ENCODE measurements at places on chromosomes 7 and 10.

DNA sequence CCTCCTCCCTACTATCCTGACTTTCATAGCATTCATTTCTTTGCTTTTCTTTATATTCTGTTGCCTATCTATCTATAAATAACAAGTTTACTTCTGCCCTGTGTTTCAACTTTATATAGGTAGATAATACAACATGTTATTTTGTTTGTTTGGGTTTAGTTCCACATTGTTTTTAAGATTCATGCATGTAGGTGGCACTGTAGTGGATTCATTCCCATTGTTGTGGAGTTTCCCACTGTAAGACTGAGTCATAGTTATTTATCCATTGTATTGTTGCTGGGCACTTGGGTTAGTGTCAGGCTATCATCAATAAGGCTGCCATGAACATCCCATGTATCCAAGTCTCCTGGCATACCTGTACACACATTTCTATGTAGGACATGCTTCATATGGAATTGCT is 127.7 kb downstream of the ARHGAP22 start:
- no peak for DNase-seq

DNA sequence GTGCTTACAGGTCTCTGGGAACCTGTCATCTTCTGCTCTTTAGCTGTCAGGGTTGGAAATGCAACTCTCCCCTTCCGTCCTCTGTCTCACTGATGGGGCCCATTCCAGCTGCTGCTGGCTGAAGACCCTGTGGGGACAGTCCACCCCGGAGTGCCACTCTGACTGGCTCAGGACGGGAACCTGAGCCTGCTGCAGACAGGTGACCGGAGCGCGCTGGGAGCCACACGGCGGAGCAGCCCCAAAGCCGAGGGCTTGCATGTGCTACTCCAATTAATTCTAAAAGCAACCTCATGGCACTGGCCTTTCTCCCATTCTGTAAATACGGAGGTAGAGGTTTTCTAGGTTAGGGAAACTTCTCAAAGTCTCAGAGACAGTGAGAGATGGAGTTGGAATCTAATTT is 223.5 kb upstream of the PITRM1 start:
- no peak for DNase-seq

GRCh38 chr10:124939290-124939689 is 2.6 kb upstream of the ZRANB1 start:
- no peak for DNase-seq

DNA sequence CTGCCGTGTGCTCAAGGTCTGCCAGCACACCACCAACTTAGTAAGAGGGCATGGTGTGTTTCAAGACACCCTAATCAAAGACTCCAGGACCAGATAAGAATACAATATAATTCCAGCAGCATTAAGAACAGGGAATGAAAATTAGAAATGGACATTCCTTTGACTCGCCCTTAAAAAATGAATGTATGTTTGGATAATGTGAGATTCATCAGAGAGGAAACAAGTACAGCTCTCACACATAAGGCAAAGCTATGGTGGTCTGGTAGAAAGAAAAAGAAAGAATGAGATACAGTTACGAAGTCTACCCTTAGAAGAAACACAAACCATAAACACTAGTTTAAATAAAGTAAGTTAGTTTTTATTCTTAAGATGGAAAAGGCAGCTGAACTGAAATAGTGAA is 174.8 kb upstream of the ANK3 start:
- DNase-seq, result no peak

GRCh38 chr10:115514895-115515294 is 421.7 kb downstream of the ATRNL1 start:
- DNase-seq, result no peak

DNA sequence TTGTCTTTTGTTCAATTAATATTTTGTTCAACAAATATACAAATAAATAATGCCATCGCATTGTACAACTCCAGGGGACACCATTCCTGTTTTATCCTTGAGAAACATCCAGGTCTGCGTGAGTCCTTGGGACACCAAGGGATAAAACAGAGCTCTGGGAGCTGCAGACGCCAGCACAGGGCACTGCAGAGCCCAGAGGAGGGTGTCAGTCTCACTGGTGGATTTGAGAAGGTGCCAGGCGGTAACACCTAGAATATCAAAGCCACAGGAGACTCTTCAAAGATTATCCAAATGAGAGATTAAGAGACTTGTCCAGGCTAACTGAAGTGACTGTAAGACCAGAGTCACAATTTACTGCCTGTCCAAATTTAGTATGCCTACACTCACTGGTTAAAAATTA is 55.3 kb downstream of the TEX36 start:
- no peak for DNase-seq

- DNase-seq, result no peak
These were observed 131.8 kb upstream of the TRIM24 start for GRCh38 chr7:138328215-138328614.

DNA sequence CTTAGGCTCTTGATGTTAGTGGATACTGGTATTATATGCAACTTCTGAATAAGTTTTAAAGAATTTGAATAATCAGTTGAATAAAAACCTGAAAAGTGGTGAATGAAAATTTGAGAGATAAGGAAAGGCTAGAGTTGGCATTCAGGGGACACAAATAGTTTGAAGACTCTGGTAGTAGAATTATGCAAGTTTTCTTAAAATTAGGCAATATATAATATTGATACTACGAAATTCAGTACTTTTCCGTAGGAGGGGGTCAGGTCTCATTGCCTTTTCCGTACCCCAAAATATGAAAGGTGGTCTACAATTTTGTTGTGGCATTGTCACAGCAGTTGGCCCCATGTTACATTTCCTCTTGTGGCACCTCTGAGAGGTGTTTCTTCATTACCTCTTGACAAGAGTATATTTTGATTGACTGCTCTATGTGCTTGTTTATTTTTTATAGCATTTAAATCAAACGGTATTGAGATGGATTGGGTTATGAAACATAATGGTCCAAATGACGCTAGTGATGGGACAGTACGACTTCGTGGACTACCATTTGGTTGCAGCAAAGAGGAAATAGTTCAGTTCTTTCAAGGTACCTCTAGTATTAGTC is 4.1 kb upstream of the PBLD start:
- no peak for DNase-seq

DNA sequence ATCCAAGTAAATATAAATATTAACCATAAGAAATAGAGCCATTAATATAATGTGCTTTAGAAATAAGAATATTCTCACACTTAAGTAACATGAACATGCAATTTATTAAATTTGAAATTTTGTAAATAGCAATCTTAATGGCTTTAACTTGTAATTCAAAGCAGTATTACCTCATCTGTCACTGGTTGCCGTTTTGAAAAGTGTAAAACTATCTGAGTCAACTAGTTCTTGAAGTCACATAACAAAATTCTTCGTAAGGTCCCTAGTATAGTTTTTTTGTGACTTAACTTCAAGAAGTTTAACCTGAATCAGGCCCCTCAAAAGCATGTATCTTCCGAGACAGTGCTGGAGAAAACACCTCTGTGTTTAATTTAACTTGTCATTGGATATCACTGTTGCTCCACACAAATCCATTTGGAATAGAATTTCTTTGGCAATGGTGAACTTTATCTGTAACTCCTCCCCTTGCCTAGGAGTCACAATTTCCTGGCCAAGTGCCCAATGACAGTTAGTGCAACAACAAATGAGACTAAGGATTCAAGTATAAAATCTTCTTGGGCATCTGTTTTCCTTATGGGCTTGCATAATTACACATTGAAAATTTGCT is 47.1 kb downstream of the NT5C2 start:
- peak; percentile 59 for DNase-seq

GRCh38 chr7:28596245-28596935 is 184.1 kb downstream of the CREB5 start:
- DNase-seq, result peak; percentile 40

GRCh38 chr10:91864744-91865143 is 44.5 kb downstream of the FGFBP3 start:
- DNase-seq, result no peak

DNA sequence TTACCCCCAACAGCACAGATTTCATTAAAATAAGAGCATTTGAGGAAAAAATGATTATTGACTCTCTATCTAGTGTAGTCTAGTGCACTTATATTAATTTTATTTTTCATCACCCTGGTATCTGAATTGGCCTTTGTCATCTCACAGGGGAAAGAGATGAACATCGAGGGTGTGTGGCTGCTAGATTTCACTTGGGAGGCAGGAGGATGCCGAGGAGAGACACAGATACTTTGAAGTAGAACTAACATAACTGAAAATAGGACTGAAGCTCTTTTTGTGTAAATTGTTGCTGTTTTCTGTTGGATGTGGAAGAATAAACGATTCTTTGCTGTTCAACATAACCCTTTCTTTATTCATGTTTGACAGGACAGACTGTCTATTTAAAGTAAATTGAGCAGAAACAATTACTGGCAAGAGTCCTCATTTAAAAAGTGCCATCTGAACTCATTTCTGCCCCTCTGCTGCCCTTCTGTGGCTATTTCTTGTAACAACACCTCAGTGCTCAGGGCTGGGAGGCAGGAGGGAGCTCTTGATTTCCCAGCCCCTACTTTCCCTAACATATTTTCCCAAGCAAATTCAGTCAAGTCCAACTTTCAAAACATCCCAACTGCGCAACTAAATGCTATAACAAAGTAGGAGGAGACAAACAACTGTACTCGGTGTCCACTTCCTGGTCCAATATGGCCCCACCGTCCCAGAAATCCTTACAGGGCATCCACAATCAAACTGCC is 15.6 kb downstream of the LYZL1 start:
- peak; percentile 84 for DNase-seq

DNA sequence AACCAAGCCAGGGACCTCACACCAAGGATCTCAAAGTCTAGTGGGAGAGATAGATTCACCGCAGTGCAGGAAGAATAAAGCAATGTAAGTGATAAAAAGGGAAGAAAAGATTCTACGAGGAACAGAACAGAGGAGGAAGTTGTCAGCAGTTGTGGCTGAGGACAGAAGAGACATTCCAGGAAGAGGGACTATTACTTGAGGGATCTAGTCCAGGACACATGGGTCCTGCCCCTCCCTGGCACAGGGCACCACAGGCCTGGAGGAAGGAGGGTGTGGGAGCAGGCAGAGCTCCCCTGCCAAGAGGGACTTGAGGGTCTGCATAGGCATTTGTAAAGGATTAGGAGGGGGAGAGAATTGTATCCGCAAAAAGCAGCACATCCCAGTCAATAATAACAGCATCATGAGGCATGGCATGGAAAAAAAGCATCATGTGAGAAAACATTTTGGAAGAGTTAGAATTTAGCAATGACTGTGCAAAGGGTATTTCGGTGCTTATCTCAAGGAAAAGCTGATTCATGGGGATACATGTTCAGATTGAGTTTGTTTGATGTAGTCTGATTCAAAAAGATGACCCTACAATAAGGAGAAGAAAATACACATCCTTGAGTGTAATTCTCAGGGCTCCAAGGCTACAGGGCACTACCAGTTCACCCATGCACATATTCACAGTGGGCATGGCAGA is 12.7 kb downstream of the C10orf71 start:
- DNase-seq, result no peak

DNA sequence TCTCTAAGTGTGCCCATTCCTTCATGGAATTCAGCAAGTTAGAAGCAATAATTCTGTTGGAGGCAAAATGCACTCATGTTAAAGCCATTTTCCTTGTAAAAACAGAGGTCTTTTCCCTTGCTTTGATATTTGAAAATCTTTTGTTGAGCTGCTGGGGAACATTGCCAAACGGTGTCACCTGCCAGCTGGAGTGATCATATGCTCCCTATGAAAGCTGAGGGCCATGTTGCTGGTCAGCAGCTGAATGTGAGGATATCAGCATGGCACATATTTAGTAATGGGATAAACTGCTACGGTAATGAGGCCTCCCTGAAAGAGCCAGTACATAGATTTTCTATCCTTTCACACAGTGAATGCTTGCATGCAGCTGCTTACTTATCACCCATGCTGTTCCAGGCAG is 224.3 kb downstream of the THSD7A start:
- DNase-seq, result no peak

DNA sequence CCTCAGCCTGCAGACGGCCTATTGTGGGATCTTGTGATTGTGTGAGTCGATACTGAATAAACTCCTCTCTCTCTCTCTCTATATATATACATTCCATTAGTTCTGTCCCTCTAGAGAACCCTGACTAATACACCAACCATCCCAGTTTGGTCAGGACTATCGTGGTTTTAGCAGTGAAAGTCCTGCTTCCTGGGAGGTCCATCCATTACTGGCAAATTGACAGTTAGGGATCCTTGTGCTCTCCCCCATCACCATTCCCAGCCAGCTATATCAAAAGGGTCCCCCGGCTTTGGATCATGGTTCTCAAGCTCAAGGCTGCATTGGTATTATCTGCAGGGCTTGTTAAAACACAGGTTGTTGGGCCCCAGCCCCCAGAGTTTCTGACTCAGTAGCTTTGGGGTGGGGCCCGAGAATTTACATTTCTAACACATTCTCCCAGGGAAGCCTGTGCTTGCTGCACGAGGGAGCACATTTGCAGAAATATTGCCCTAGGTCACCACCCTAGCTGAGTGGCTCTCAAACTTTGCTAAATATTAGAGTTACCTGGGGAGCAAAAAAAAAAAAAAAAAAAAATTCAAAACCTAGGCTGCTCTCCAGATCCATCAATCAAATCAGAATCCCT is 899.1 kb upstream of the AUTS2 start:
- DNase-seq, result peak; percentile 58

GRCh38 chr7:79620291-79620690 is 166.8 kb upstream of the MAGI2 start:
- DNase-seq, result no peak

DNA sequence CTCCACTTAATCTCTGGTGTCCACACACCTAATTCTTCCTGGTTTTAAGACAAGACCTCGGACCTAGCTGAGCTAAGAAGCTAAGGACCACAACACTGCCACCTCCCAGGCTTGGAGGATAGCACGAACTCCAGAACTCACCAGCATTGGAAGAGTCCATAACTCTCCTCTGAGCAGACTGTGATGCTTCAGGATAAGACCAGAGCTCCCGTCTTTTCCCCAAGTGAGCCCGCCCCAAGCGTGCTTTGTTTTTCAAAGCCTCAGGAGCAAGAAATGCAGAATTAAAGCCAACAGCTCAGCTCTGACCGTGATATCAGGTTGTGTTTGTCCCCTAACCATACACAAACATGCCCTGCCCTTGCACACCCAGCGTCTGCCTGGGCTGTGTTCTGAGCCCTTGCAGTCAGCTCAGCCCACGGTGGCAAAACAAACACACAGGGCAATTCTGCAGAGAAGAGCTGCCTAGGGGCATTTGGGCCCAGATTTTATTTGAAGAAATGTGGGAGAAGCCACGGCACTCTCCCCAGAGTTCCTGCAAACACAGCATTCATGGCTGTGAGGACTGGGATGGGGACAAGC is 145.4 kb downstream of the WDR11 start:
- DNase-seq, result no peak

- no peak for DNase-seq
These were observed 12.4 kb upstream of the DDC start for GRCh38 chr7:50577569-50577968.

GRCh38 chr10:69403519-69403918 is 13.2 kb downstream of the TACR2 start:
- peak; percentile 48 for DNase-seq

DNA sequence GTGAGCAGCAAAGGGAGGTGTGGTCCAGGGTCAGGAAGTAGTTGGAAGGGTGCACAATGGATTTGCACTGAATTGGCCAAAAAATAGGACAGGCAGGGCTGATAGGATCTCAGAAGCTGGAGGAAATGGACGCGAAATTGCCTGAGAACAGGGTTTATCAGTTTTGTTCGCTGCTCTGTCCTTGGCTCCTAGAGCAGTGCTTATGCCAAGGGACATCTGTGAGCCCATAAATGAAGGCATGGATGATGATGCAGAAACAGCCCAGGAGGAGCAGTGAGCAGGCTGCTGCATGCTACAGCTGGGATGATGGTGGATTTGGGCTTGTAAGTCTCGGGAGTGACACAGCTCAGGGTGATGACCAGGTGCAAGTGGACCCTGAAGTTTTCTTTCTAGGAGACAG is 204.7 kb downstream of the PRPF18 start:
- no peak for DNase-seq

All from AG20443 (cell line).